ENCODE measurements at places on chromosomes 3 and 15.

DNA sequence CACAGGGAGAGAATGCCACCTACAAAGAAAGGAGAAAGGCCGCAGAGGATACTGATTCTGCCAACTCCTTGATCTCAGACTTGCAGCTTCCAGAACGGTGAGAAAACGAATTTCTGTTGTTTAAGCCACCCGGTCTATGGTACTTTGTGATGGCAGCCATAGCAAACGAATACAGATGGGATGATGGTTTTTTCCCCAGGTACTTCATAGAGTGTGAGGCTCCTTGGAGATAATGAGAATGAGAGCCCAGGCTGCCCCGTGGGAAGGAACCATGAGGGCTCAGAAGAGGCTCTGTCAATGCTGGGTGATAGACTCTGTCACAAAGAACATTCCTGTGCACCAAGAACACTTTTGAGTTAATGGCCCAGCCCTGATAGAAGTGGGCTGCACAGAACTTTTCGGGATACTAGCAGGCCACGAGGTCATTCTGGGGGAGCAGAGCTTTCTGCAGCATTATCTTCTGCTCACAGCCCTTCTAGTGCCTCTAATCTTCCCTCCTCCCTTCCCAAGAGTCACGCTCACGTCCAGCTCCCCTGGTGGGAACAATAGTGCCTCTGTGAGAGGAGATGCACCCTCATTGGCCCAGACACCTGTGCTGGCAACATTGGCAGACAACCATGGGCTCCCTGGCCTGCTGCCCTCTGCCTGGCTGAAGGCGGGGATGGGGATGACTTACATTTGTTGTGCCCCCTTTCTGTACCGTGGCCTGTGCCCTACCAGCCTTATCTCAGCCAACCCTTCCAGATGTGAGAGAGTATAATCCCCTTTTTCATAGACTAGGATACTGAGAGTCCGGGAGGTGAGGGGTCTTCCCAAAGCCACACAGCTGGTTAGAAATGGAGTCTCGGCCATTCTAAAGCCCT, 5.2 kb upstream of the RLBP1 start:
- no peak for DNase-seq

DNA sequence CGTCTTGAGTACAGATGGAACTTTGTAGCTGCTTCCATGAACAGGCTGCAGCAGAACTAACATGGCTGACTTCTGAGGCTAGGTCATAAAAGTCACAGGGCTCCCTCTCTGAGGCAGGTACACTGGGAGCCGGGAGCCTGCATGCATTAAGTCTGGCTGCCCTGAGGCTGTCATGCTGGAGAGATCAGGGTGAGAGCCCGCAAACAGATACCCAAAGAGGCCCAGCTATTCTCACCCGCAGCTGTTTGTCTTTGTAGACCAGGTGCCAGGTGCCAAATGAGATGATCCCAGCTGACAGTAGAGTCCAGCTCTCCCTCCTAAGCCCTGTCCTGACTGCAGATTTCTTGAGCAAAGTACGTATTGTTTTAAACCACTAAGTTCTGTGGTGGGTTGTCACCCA, 8.6 kb upstream of the SLCO3A1 start:
- no peak for DNase-seq

GRCh38 chr3:153269730-153270129, 107.7 kb downstream of the RAP2B start:
- no peak for DNase-seq

- DNase-seq, result no peak
These were observed 236.3 kb downstream of the NFKBIZ start for GRCh38 chr3:102085431-102086176.

- no peak for DNase-seq
These were observed 5.6 kb downstream of the PIGZ start for GRCh38 chr3:196962930-196963630.

- no peak for DNase-seq
These were observed 658.3 kb downstream of the TUSC7 start for GRCh38 chr3:117367861-117368260.

DNA sequence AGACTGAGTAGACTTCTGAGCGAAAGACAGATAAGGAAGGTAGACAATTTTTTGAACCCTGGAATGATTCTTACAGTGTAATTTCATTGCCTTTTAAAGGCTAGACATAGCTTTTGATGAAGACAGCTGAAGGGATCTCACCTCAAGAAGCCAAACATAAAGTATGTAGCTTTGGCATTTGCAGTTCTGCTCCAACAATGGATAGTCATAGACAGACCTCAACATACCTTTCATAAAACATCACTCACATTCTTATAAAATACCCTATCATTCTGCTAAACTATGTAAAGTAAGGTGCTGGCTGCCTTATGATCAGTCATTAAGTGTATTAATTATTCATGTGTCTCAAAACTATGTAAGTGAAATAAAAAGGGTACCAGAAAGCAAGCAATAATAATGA, 70.0 kb downstream of the UBE3A start:
- no peak for DNase-seq

- DNase-seq, result no peak
These were observed 37.1 kb upstream of the XRN1 start for GRCh38 chr3:142484912-142485435.

- DNase-seq, result no peak
These were observed 2.5 kb downstream of the MORC1 start for GRCh38 chr3:109115451-109115850.

GRCh38 chr15:74251131-74251811, 15.1 kb downstream of the CCDC33 start:
- DNase-seq, result no peak

DNA sequence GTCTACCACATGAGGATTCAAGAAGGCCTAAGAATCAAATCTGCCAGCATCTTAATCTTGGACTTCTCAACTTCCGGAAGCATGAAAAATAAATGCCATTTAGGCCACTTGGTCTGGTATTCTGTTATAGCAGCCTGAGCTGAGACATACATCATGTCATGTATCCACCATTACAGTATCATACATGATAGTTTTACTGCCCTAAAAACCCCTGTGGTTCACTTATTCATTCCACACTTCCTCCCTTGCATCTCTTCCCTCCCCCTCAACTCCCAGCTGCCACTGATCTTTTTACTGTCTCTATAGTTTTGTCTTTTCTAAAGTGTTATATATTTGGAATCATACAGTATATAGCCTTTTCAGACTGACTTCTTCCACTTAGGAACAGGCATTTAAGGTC, 161.8 kb downstream of the SNRK start:
- DNase-seq, result no peak

GRCh38 chr3:110741891-110742290, 329.7 kb upstream of the NECTIN3 start:
- DNase-seq, result no peak

DNA sequence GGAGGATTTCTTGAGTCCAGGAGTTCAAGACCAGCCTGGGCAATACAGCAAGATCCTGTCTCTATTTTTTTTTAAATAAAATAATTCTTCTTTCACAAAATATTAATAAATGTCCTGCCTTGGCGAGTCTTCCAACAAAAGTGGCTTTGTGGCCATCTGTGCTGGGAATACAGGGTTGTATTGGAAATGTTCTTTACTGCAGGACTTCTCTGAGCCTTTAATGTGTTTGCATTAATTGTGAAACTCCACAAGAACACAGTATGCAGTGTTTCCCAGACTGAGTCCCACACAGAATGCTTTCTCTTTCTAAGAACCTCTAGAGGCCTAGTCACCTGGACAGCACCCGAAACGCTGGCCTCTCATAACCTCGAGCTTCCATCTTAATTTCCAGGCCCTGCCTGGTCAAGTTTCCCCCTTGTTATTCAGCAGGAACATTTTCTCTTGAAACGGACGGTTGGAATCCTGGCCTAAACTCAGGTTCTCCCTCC, 85.4 kb upstream of the ARRDC4 start:
- no peak for DNase-seq

DNA sequence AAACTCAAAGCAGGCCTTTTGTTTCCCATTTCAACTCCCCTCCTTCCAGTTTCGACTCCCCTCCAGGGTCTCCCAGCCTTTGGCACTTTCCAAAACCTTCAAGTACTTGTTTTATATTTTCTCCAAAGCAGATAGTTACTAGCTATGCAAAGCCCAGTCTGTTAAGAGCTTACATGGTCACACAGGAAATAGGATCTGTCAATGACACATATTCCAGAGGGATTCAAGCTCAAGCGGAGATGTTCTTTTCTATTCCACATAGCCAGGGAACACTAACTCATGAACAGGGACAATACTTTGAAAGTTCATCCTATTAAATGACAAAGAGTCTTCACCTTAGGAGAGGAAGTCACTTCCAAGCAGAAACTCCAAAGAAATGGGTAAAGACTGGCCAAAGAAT, 18.6 kb downstream of the SUCLG2 start:
- no peak for DNase-seq

DNA sequence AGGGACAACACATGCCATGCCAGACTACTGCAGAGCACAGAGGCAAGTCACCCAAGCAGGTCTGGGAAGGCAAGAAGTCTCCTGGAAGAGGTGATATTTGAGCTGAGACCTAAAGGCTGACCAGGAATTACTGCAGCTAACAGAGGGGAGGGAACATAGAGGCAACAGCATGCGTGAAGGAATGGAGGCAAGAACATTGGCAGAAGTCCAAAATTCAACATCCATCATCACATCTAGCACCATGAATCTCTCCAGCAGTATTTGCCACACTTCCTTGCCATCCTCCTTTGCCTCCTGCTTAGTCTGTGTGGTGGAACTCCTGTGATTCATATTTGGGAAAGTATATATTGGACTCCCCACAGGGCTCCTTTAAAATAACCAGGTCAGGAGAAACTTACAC, 870 bp upstream of the TSEN2 start:
- DNase-seq, result no peak

DNA sequence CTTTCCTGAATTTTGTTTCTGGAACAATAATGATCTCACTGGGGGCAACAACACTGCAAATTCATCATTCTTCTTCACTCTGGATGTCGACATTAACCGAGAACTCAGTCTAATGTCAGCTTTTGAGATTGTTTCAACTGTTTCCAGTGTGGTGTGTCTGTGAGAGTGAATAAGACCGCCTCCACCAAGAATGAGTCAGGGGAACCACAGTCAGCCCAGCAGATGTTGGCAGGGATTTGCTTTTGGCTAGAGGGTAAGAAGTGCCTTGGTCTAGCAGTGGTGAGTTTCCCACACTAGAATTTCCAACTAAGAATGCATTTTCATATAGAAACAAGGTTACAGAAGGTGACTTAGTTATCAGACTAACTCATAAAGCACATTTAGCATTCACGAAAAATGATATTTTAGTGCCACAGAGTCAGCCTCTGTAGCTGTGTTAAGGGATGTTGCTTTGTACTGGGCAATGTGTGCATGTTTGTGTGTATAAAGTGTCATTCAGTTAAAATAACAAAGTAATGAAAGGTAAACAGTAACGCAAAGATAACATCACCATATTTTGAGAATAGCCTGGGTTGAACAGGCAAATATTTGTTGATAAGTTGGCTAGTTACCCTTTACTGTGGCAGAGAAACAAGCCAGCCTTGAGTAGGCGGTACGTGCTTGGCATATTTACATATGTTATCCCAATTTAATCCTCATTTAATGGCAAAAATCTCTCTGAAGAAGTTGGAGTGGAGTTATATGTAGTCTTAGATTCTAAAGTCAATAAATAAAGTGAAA, 33.8 kb downstream of the DRD3 start:
- DNase-seq, result no peak

DNA sequence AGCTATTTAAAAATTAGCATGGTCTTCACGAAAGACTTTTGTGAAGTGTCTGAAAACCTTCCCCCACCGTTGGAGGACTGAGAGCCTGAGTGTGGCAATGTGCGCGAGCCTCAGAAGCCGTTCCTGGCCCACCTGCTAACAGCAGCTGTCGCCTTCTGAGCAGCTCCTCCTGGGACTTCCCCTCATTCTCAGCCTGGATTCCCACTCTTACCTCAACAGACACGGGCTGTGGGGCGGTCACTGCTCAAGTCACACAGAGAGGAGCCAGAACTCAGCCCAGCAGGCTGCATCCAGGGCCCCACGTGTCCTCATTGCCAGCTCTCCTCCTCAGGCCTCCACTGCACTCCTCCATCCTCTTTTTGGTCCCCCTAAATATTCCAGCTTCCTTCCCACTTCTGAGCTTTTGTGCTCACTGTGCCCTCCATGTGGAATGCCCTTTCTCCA, 7.8 kb downstream of the DNASE1L3 start:
- DNase-seq, result no peak

DNA sequence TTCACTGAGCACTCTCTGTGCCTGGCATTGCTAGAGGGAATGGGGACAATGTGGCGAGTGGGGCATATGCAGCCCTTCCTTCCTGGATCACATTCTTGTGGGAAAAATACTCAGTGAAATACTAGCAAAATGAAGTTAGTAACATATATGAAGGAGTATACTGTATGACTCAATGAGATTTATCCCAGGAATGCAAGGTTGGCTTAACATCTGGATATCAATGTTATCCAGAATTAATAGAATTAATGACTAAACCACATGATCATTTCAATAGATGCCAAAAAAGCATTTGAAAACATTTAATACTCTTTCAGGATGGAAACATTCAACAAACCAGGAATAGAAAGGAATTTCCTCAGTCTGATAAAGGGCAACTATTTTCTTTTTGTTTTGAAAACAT, 27.5 kb downstream of the AMOTL2 start:
- no peak for DNase-seq

DNA sequence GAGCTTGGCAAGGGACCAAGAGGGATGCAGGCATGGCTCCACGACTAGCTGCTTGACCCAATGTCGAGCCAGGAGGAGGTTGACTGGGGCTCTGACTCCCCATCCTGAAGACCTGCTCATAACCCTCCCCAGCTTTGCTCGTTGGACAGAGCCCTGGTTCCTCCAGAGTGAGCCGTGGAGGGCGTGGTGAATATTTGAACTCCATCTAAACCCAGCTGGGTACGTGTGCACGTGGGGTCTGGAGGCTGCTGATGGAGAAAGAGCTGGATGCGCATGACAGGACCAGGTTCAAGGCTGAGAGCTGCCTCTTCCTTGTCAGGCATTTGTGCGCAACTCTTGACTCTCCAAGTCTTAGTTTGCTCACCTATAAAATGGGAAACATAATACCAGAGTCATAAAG, 282.8 kb downstream of the TLE3 start:
- no peak for DNase-seq

- no peak for DNase-seq
These were observed 3.6 kb upstream of the STARD5 start for GRCh38 chr15:81327516-81327915.

- no peak for DNase-seq
These were observed 904 bp upstream of the MCTP2 start for GRCh38 chr15:94230431-94230882.

DNA sequence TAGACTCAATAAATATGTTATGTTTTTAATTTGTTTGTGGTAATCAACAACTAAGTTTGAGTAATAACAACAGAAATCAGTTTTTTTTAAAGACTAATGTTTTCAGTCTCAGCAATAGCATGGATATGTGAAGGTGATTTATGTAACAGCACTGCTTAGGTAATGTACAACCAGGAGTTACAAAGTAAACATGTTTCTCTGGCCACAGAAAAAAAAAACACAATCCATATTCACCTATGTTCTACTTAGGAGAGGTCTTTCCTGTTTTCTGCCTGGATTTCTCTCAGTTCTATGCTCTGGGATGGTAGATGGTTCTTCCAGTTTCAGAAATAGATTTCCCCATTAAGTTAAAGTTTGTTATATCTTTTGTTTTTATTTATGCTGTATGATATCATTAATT, 579.4 kb downstream of the SI start:
- DNase-seq, result no peak

Measured in SK-N-MC (cell line).